ENCODE measurements at places on chromosomes 7 and 10.

DNA sequence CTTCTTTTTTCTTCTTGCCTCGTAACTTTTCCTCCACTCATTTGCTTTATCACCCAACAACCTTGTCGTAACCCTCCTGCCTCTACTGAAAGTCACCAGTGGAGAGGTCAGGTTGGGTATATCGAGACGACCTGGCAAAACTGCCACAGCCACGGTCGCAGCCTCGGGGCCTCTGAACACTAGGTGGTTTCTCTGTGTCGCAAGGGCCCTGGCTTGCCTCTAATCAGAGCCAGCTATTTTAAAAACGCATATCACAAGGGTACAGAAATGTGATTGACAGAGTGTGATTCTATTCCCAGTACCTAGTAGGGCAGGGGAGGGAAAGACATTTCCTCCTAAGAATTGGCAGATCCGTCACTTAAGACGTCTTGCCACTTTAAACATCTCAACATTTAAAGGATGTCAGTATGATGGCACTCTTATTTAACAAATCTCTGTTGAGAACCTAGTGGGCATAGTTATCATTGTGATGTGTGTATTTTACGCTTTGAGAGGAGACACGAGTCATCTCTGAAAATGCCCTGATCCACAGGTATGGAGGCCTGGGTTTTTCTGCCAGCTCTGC is 197.5 kb downstream of the ARHGAP21 start:
- no peak for DNase-seq

DNA sequence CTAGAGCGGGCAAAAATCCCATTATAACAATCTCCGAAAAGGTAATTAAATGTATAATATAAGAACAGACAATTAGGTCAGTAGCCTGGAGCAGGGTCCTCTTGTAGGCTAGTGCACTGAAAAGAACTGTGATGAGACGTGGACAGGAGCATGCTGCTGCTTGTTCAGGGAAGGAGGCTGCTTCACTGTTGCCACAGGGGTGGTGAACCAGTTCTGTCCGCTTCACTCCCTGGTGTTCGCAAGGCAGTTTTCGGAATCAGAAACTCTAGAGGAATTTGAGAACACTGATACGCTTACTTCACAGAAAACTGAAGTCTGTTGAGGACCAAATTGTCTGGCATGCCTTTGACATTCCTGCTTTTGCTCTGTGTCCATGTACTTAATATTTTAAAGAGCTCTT is 17.4 kb downstream of the ZNRF2 start:
- DNase-seq, result no peak

- no peak for DNase-seq
Observed at GRCh38 chr7:41999736-42000283, 237.2 kb downstream of the GLI3 start.

- no peak for DNase-seq
Observed at GRCh38 chr7:144049491-144049890, 743 bp downstream of the OR2A5 start.

- DNase-seq, result no peak
Observed at GRCh38 chr10:70909326-70909935, 21.1 kb upstream of the PCBD1 start.

DNA sequence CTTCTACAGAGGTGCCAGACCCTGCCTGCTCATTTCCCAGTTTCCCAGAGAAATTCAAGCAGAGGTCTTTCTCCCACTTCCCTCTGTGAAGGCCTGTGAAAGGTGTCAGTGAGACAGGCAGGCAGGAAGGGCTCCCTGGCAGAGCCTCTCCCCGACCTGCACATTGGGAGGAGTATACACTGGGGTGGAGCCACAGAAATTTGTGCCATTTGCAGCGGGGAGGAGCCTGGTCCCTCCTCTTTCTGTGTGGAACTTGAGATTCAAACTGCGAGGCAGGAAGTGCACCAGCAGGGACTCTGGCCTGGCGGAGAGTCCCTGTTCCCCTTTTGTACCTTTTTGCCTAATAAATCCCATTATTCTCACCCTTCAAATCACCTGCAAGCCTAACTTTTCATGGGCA is 54.6 kb upstream of the OPN4 start:
- no peak for DNase-seq

GRCh38 chr7:3229904-3230470 is 71.1 kb upstream of the SDK1 start:
- no peak for DNase-seq

DNA sequence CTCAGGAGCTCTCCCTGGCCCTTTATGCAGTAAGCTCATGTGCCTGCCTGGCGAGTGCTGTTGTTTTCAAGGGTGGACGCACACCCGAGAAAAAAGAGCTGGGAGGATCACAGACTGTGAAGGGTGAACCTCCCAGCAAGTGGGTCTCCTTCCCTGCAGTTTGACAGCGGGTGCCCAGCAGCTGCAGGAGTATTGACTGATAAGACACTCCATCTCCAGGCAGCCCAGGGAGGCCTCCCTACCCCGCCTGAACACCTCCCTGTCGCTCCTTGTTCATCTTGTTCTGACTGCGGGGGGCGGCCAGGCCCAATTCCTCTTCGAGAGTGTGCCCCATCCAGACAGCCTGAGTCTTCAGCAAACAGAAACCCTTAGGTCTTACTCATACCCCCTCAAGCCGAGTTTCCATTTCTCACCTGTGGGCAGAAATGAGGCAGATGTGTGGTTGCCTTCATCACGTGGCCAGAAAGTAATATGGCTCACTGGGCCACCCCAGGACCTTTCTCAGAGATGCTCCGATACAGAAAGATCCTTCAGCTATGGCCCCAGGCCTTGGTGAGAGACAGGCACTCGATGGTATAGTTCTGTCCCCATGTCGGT is 17.2 kb downstream of the MDH2 start:
- DNase-seq, result no peak

DNA sequence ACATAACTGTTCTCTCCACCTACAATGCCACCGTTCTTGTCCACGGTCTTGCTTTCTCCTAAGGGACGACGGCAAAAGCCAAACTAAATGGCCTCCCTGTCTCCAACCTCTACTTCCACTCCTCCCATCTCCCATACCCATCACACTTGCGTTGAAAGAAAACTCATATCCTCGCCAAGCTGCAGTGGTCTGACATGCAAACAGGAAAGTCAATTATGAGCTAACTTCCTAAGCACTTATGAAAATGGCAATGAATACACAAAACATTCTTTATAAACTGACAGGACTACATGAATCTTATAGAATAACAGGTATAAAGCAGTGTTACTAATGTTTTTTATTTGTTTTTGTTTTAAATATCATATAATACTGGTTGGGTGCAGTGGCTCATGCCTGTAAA is 46.4 kb downstream of the TYW1B start:
- DNase-seq, result no peak

- no peak for DNase-seq
Observed at GRCh38 chr10:84214612-84215235, 10.6 kb downstream of the LRIT2 start.

- no peak for DNase-seq
Observed at GRCh38 chr10:110032801-110033700, 25.3 kb downstream of the ADD3 start.

DNA sequence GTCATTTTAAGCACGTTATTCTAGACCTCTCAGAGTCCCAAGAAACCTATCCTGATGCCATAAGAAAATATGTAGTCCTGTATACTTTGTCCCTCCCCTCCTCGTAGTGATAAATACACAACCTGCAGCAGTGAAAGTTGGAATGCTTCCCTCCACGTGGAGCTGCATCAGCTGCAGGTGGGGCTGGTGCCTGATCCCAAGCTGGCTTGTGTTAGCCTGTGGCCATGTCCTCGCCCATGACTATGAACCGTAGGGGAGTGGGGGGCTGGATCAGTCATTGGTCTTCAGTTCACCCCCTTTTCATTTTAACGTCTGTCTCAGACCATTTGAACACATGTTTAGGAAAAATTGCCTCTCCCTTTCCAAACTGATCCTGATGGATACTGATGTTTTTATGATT is 171.4 kb upstream of the HABP2 start:
- DNase-seq, result no peak

DNA sequence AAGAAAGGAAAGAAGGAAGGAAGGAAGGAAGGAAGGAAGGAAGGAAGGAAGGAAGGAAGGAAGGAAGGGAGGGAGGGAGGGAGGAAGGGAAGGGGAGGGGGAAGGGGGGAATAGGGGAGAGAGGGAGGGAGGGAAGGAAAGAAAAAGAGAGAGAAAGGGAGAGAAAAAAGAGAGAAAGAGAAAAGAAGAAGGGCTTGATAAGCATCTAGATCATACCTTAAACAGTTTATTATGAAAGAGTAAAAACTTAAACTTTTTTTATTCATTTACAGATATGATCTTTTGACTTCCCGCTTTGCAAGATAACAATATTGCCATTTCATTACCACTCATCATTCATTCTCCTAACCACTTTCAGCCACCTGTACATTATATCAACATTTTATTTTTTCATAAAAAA is 53.6 kb upstream of the TMEM106B start:
- DNase-seq, result no peak

Data from NCI-H2081 treated with DMSO at 0.1 percent for 48 hours (cell line).